ENCODE measurements at places on chromosomes 4 and X.

DNA sequence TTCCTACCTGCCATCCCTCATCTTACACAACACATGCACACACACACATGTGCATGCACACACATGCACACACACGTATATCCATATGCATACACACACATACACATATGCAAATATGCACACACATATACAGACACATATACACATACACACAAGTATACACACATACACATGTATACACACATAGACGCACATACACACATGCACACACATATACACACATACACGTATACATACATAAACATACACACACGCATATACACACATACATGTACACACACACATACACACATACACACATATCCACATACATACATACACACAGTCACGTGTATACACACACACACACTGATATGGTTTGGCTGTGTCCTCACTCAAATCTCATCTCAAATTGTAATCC is 37.0 kb upstream of the AFAP1 start:
- no peaks in the 10 kb centered on the region for H3K36me3 ChIP-seq
- H3K4me3 ChIP-seq = no peak overlapping the region
- no peak for DNase-seq
- H3K4me1 ChIP-seq = no peaks in the 10 kb centered on the region
- no peaks in the 10 kb centered on the region for H3K27me3 ChIP-seq

DNA sequence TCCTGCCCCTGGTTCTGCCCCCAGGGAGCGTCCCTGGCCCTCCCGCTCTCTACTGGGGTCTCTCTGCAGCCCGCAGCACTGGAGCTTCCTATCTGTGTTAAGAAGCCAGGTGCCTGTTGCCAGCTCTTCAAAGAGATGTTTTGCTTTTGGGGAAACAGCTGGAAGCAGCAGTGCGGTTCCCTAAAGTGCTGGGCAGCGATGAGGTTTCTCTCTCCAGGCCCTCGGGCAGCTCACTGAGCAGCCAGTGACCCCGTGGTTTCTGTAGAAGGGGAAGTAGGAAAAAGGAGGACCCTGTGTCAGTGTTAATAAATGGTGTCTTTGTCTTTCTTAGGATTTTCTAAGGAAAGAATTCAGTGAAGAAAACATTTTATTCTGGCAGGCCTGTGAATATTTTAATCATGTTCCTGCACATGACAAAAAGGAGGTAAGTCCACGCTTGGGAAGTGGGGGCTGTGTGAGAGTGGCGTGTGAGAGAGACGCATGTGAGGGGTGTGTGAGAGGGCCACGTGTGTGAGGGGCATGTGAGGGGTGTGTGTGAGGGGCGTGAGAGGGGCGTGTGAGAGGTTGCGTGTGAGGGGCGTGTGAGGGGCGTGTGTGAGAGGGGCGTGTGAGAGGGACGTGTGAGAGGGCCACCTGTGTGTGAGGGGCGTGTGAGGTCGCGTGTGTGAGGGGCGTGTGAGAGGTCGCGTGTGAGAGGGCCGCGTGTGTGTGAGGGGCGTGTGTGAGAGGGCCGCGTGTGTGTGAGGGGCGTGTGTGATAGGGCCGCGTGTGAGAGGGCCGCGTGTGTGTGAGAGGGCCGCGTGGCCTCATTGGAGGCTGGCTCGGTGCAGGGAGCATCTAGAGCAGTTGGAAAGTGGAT is 27.1 kb upstream of the HGFAC start:
- no peaks in the 10 kb centered on the region for H3K4me1 ChIP-seq
- no peak overlapping the region for H3K27ac ChIP-seq
- DNase-seq = peak; percentile 69
- H3K27me3 ChIP-seq = no peaks in the 10 kb centered on the region

DNA sequence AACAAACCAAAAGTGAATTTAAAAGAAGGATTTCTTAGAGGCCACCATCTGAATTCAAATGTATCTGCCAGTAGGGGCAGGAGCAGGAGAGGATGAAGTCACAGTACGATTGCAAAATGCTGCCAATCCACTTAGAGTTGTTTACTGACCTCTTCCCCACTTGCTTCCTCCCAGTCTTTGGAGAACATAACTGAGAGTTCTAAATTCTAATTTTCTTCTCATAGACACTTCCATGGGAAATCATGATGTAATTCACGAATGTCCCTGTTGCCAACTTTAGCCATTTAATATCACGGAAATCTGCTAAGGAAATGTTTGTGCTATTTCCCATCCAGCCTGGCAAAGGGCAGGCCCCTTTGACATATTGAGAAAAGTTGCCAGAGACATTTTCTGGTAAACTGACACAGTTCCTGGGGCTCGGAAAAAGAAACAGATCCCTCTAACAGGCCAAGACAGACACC is 33.6 kb upstream of the NOCT start:
- peaks cover 42% of the 10 kb centered on the region for H3K4me1 ChIP-seq
- H3K27me3 ChIP-seq = no peaks in the 10 kb centered on the region
- peak overlapping the region; percentile 74 for H3K27ac ChIP-seq
- no peak overlapping the region for H3K4me3 ChIP-seq
- DNase-seq = peak; percentile 80

- no peak overlapping the region for H3K27ac ChIP-seq
- no peaks in the 10 kb centered on the region for H3K36me3 ChIP-seq
- H3K27me3 ChIP-seq = no peaks in the 10 kb centered on the region
- no peak for DNase-seq
- no peak overlapping the region for H3K4me3 ChIP-seq
These were observed 15.0 kb upstream of the RAI2 start for GRCh38 chrX:17876135-17876534.

GRCh38 chr4:15161439-15161838 is 159.2 kb downstream of the CPEB2 start:
- H3K4me1 ChIP-seq = no peaks in the 10 kb centered on the region
- no peak overlapping the region for H3K27ac ChIP-seq
- DNase-seq = no peak
- H3K36me3 ChIP-seq = no peaks in the 10 kb centered on the region

DNA sequence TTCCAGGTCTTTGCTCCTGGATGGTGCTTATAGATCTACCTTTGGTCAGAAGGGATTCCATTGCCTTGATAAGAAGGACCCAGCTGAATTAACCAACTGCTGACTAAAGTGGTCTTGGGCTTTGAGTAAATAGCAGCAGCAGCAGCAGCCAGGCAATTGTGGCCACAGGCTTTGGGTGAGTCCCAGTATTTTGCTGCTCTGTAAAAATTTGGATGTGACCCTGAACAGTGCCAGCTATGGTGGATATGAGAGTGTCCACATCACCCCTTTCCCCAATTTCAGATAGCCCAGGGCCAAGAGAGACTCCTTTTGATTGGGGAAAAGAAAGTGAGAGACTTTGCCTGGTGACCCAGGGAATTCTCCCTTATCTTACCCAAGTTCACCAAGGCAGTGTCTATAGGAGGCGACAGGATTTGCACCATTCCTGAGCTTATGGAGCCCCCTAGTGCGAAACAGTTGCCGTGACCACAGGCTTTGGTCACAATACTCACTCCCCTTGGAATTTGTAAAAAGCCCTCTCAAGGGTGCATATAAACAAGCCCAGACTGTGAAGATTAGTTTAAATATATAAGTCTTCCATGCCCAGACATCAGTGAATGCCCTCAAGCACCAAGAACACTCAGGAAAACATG is 518.0 kb downstream of the TMA16 start:
- H3K36me3 ChIP-seq = no peaks in the 10 kb centered on the region
- H3K27ac ChIP-seq = no peak overlapping the region
- H3K4me3 ChIP-seq = no peak overlapping the region
- H3K4me1 ChIP-seq = no peaks in the 10 kb centered on the region
- no peaks in the 10 kb centered on the region for H3K27me3 ChIP-seq

GRCh38 chrX:42951747-42952146 is 173.8 kb upstream of the PPP1R2C start:
- no peaks in the 10 kb centered on the region for H3K27me3 ChIP-seq
- no peaks in the 10 kb centered on the region for H3K4me1 ChIP-seq
- H3K36me3 ChIP-seq = no peaks in the 10 kb centered on the region
- no peak overlapping the region for H3K27ac ChIP-seq
- DNase-seq = no peak
- H3K4me3 ChIP-seq = no peak overlapping the region

DNA sequence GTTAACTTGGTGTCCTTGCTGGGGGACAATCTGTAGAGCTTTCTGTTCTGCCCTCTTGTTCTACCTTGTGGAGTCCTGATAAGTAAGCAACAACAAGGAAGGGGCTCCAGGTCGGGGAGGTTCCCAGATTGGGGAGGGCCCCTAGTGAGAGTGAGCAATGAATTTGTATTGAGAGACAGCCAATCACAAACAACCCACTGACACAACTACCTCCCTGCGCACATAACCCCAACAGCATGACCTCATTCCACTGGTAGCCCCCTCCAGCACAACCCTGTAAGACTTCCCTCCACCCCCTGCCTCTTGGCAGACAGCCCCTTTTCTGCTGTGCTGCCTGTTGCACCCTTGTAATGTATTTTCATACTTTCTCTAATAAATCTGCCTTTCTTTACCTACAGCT is 19.7 kb upstream of the PNPLA4 start:
- no peak for DNase-seq
- no peak overlapping the region for H3K4me3 ChIP-seq
- no peaks in the 10 kb centered on the region for H3K4me1 ChIP-seq

DNA sequence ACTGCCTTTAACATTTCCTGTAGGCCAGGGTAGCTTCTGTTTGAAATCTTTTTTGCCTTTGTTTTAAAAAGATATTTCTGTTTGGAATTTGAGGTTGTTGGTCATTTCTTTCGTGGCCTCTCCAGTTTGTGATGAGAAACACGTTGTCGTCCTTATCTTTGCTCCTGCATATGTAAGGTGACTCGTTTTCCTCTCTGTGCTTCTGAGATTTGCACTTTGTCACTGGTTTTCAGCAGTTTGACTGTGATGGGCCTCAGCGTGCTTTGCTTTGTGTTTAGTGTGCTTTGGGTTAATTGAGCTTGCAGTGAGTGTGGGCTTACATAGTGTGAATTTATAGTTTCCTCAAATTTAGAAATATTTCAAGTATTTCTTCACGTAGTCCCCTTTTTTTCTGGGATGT is 81.5 kb downstream of the FAM193A start:
- H3K4me3 ChIP-seq = no peak overlapping the region
- no peak for DNase-seq
- no peak overlapping the region for H3K27ac ChIP-seq
- H3K27me3 ChIP-seq = no peaks in the 10 kb centered on the region
- H3K36me3 ChIP-seq = no peaks in the 10 kb centered on the region
- peaks cover 3% of the 10 kb centered on the region for H3K4me1 ChIP-seq

- no peaks in the 10 kb centered on the region for H3K27me3 ChIP-seq
- H3K4me3 ChIP-seq = no peak overlapping the region
- H3K27ac ChIP-seq = no peak overlapping the region
- no peak for DNase-seq
These were observed 15.2 kb downstream of the RGS12 start for GRCh38 chr4:3307891-3308575.

DNA sequence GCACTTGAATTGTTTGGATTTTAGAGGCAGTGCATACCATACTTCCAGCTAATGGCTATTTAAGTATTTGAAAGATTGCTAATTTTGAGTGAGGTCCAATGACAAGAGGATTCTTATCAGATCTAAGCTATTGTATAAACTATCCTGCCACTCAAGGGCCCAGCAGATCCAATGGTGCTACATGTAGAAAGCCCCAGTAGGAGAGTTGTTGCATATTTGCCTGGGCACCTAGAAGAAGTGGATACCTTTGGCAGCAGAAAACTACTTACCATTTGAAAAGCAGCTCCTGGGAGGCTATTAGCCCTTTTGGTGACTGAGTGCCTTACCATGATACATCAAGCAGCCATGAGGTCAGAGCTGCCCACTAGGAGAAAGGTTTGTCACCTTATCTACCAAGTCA is 447.3 kb downstream of the C4orf33 start:
- H3K4me3 ChIP-seq = no peak overlapping the region
- H3K27me3 ChIP-seq = no peaks in the 10 kb centered on the region
- no peaks in the 10 kb centered on the region for H3K36me3 ChIP-seq
- H3K4me1 ChIP-seq = no peaks in the 10 kb centered on the region
- DNase-seq = no peak

GRCh38 chr4:71540749-71541269 is 202.0 kb downstream of the SLC4A4 start:
- no peak for DNase-seq
- no peak overlapping the region for H3K4me3 ChIP-seq
- H3K4me1 ChIP-seq = no peaks in the 10 kb centered on the region
- no peaks in the 10 kb centered on the region for H3K36me3 ChIP-seq
- no peak overlapping the region for H3K27ac ChIP-seq
- H3K27me3 ChIP-seq = no peaks in the 10 kb centered on the region

DNA sequence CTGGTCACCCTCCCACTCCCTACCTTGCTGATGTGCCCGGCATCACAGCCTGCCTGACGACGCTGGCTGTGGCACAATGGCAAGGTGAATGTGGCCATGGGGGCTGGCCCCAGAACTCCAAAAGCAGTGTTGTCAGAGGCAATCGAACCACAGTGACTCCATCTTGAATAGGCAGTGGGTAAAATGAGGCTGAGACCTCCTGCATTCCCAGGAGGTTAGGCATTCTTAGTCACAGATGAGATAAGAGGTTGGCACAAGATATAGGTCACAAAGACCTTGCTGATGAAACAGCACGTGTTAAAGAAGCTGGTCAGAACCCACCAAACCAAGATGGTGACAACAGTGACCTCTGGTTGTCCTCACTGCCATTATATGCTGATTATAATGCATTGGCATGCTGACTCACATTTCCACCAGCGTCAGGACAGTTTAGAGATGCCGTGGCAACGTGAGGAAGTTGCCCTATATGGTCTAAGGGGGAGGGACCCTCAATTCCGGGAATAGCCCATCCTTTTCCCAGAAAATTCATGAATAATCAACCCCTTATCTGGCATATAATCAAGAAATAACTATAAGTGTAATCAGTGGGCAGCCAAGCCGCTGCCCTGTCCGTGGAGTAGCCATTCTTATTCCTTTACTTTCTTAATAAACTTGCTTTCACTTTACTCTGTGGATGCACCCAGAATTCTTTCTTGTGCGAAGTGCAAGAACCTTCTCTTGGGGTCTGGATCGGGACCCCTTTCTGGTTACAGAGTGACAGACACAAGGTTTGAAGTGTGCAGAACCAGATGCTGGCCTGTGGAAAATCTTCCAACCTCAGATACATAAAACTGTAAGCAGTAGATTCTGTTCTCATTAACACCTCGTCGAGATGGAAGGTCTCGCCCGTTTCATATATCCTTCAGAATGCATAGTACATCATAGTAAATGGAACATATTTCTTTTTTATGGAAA is 26.8 kb upstream of the CLDN24 start:
- DNase-seq = no peak
- H3K4me1 ChIP-seq = peaks cover 16% of the 10 kb centered on the region
- H3K36me3 ChIP-seq = no peaks in the 10 kb centered on the region

- no peaks in the 10 kb centered on the region for H3K27me3 ChIP-seq
- H3K4me3 ChIP-seq = no peak overlapping the region
- DNase-seq = no peak
- H3K27ac ChIP-seq = no peak overlapping the region
These were observed 202.3 kb downstream of the PPP3CA start for GRCh38 chr4:101145021-101145420.
